Activated CD4-positive, alpha-beta T cell treated with anti-CD3 and anti-CD28 coated beads, Interleukin-2, Interleukin-4, amounts not matched to agents 100 ng/mL and 50 ng/mL, durations not matched to agents 16 hours and 8 hours (primary cell): ENCODE measurements at places on chromosomes 1 and 21.

- DNase-seq, result no peak
These were observed 2.7 kb downstream of the ZBED6 start for GRCh38 chr1:203797948-203798655.

GRCh38 chr1:36559061-36559460 is 76.3 kb upstream of the CSF3R start:
- no peak for DNase-seq

DNA sequence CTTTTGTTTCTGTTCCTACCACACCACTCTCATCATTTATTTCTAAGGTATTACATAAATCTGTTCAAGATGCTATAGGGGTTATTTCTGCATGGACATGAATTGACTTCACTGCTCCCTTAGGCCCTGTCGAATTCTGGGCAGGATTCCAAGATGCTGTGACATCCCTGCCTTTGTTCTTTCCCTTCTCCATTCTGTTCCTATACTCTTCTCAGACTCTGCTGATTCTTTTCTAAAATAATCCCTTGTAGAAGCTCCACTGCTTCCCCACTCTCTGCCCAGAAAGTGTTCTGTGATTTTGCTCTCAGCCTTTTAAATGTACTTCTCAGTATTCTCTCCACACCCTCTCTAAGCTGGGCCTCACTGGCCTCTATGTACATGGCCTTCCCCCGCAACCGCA is 99.2 kb downstream of the PHTF1 start:
- DNase-seq, result no peak

DNA sequence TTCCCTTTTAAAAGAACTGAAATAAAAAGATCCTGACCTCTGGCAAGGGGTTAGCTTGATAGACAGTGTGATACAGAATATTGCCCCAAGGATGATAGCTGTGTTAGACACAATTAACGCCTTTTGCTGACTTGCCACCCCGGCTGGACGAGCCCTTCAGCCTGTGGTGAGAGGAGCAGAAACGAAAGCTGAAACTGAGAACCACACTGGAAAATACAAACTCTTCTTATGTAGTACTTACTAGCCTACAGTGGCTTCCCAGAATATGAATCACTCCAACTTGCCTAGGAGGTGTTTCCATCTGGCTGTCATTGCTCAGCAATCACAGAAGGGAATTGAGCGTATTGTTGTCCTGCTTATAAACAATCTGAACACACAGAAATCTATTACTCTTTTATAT is 22.9 kb downstream of the SAMSN1 start:
- peak; percentile 84 for DNase-seq

- no peak for DNase-seq
These were observed 64.8 kb upstream of the TENT5C start for GRCh38 chr1:117541003-117541402.

- DNase-seq, result no peak
These were observed 22.0 kb downstream of the FYB2 start for GRCh38 chr1:56797065-56797685.

DNA sequence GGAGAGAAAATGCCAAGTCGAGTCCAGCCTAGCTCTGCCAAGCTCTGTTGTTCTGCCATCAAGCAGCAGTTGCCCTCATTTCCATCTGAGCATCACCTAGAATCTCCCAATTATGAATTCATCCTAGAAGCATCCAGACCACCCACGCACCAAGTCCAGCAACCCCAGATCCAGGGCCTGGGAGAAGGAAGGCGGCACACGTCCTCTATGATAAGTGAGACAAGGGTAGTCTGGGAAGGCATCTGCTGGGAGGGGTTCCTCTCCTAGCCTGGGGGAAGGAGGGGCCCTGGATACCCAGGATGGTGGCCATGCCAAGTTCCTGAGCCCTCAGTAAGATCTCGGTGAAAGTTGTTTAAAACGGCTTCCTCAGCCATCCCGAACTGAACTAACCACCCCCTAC is 70.7 kb downstream of the VWA5B1 start:
- no peak for DNase-seq

- DNase-seq, result no peak
These were observed 1.2 kb downstream of the HPDL start for GRCh38 chr1:45327644-45328515.
